ENCODE measurements at places on chromosomes 1 and 21.

DNA sequence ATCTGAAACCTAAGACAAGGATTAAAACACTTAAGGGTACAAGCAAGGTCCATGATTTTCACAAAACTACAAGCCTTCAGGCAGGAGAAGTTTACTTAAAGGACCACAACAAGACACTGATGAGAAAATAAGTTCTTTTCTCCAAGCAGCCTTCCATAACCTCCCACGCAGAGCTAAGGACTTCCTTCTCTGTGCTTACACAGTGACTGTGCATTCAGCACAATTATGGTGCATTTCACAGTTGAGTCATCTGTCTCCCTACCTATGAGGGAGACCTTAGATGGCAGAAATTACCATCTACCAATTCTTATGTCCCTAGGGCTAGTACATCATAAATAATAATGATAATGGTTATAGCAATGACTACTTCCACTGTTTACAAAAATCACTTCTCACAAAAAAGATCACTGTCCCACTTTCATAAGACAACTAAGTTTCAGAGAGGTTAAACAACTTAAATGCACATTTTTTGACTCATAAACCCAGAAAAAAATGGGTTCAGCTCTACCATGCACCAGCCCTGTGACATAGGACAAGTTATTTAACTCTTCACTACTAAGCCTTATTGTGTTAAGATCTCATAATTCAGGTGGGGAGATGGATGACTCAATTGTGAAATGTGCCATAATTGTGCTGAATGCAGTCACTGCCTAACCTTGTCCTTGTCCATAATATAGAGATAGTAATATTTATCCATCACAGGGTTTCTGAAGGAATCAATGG is 45.3 kb downstream of the TARBP1 start:
- H3K4me1 ChIP-seq: no peaks in the 10 kb centered on the region
- no peak overlapping the region for H3K4me3 ChIP-seq
- DNase-seq: no peak
- no peak overlapping the region for H3K27ac ChIP-seq
- H3K36me3 ChIP-seq: no peaks in the 10 kb centered on the region

GRCh38 chr1:100785470-100786052 is 66.0 kb downstream of the VCAM1 start:
- peaks cover 5% of the 10 kb centered on the region for H3K4me1 ChIP-seq
- H3K27me3 ChIP-seq: no peaks in the 10 kb centered on the region
- H3K27ac ChIP-seq: no peak overlapping the region

- peak overlapping the region; percentile 83 for H3K4me3 ChIP-seq
- DNase-seq: peak; percentile 31
- no peaks in the 10 kb centered on the region for H3K27me3 ChIP-seq
- H3K27ac ChIP-seq: peak overlapping the region; percentile 94
- H3K36me3 ChIP-seq: no peaks in the 10 kb centered on the region
- H3K4me1 ChIP-seq: no peaks in the 10 kb centered on the region
Observed at GRCh38 chr1:204506969-204507316, 9.3 kb upstream of the MDM4 start.

GRCh38 chr1:230315099-230315498 is 111.0 kb downstream of the PGBD5 start:
- no peaks in the 10 kb centered on the region for H3K27me3 ChIP-seq
- H3K27ac ChIP-seq: no peak overlapping the region
- no peaks in the 10 kb centered on the region for H3K4me1 ChIP-seq
- no peaks in the 10 kb centered on the region for H3K36me3 ChIP-seq
- no peak for DNase-seq
- H3K4me3 ChIP-seq: no peak overlapping the region

DNA sequence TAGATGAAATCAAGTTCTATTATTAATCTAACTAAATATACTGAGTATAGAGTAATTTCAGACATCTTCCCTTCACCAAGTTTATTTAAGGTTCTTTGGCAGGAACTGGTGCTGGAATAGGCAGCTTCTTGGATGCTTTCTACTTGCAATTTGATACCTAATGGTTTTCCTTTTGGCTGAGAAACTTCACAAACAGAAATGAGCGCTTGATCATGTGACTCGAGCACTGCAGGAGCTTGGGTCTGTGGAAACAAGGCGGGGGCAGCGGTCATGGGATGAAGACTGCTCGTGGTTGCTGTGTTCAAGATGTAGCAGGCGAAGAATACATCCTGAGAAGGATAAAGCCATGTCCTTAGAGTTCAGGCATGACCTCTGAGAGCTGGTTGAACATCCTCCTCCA is 136.8 kb downstream of the PTPRC start:
- no peaks in the 10 kb centered on the region for H3K27me3 ChIP-seq
- H3K36me3 ChIP-seq: no peaks in the 10 kb centered on the region
- H3K4me1 ChIP-seq: no peaks in the 10 kb centered on the region
- no peak overlapping the region for H3K4me3 ChIP-seq

DNA sequence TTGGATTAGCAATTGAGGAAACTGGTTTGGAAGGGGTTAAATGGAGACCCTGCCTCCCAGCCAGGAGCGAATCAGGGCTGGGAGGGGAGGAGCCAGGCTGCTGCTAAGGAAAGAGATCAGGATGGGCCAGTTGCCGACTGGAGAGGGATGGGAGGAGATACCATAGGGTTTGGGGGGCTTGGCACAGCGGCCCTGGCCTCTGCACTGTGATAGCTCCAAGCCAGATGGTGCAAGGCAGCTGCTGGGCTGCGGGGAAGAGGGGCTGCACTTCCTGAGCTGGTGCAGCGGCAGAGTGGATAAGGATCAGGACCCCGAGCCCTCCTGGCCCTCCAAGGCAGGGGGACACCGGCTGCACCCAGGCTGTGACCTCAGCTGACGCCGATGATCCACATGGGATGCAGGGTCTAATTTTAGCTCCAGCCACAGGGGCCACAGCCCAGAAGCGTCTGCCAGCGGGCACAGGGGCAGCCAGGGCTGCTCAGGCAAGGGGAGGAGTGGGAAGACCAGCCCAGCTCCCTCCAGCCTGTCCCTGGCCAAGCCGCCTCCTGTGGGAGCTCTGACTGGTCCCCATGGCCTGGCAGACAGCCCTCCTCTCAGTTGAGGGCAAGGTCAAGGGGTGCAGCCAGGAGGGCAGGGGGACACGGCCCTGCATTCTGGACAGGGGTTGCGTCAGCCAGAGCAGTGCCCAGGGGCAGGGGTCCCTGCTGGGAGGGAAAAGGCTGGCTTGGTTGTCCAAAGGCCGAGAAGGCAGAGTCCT is at the start of gene EXTL1:
Gene EXTL1 (plus strand): TSS at position 129 of the 757 bp plus-strand sequence. CDS start 872 bp downstream, outside the sequence.
- H3K4me1 ChIP-seq: peaks cover 30% of the 10 kb centered on the region
- peak within 1 kb of the TSS; percentile 42 for H3K4me3 ChIP-seq
- no peaks in the 10 kb centered on the region for H3K27me3 ChIP-seq
- no peak for DNase-seq
- no peak within 1 kb of the TSS for H3K27ac ChIP-seq

GRCh38 chr21:41706263-41706639 is 60.6 kb downstream of the RIPK4 start:
- no peak overlapping the region for H3K4me3 ChIP-seq
- no peaks in the 10 kb centered on the region for H3K36me3 ChIP-seq
- no peaks in the 10 kb centered on the region for H3K27me3 ChIP-seq
- DNase-seq: no peak
- no peaks in the 10 kb centered on the region for H3K4me1 ChIP-seq
- H3K27ac ChIP-seq: no peak overlapping the region

DNA sequence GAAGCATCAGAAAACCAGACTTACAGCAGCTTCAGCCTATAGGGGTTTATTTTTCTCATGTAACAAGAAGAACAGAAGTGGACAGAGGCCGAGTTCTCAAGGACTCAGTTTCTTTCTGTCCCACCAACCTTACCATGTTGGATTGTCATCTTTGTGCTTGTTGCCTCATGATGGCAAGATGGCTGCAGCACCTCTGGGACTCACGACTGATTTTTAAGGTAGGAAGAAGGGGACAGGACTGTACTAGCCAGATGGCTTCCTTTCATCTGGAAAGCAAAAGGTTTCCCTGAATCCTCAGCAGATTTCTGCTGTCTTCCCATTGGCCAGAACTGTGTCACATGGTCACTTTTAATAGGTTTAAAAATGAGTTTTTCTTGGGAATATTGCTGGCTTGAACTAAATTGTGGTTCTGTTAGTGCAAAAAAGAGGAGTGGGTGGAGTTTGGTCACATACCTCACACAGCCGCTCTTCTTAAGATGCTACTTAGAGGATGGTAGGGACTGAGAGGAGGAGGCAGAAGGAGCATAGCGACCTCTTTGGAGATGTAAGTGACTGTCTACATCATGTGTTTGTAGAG is 48.1 kb upstream of the ENAH start:
- H3K27ac ChIP-seq: peak overlapping the region; percentile 79
- H3K36me3 ChIP-seq: no peaks in the 10 kb centered on the region
- no peaks in the 10 kb centered on the region for H3K27me3 ChIP-seq
- peak overlapping the region; percentile 28 for H3K4me3 ChIP-seq
- DNase-seq: no peak
- H3K4me1 ChIP-seq: peaks cover 45% of the 10 kb centered on the region

- no peak overlapping the region for H3K4me3 ChIP-seq
- no peaks in the 10 kb centered on the region for H3K36me3 ChIP-seq
- H3K27me3 ChIP-seq: no peaks in the 10 kb centered on the region
Observed at GRCh38 chr1:29543586-29543985, 307.3 kb downstream of the PTPRU start.

- DNase-seq: no peak
- H3K27me3 ChIP-seq: no peaks in the 10 kb centered on the region
- peaks cover 5% of the 10 kb centered on the region for H3K4me1 ChIP-seq
- H3K4me3 ChIP-seq: no peak overlapping the region
Observed at GRCh38 chr1:33287317-33287716, 31.0 kb downstream of the ZNF362 start.

GRCh38 chr1:159937054-159937750 is 8.2 kb downstream of the IGSF9 start:
- no peaks in the 10 kb centered on the region for H3K36me3 ChIP-seq
- no peak for DNase-seq
- no peak overlapping the region for H3K4me3 ChIP-seq
- H3K27ac ChIP-seq: no peak overlapping the region
- H3K27me3 ChIP-seq: no peaks in the 10 kb centered on the region

GRCh38 chr1:150066838-150067183 is 765 bp upstream of the VPS45 start:
- H3K36me3 ChIP-seq: no peaks in the 10 kb centered on the region
- no peaks in the 10 kb centered on the region for H3K27me3 ChIP-seq
- peaks cover 24% of the 10 kb centered on the region for H3K4me1 ChIP-seq
- DNase-seq: no peak

DNA sequence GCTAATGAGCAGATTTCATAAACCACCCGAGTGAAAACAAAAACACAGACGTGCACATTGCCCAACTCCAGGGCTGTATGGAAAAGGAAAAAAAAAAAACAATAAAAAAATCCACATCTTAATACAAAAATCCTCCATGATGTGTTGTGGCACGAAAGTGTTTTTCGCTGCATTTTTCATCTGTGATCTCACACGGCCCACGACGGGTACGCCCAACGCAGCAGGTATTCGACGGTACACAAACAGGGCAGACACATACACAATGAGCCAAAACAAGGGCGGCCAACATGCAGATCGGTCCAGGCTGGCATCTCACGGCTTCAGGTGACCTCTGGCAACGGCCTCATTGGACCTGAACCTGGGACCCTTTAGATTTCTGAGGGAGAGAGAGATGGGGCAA is 31.1 kb downstream of the CASZ1 start:
- no peaks in the 10 kb centered on the region for H3K36me3 ChIP-seq
- H3K4me1 ChIP-seq: peaks cover 3% of the 10 kb centered on the region
- no peaks in the 10 kb centered on the region for H3K27me3 ChIP-seq
- no peak overlapping the region for H3K4me3 ChIP-seq
- DNase-seq: no peak
- H3K27ac ChIP-seq: no peak overlapping the region

- no peaks in the 10 kb centered on the region for H3K27me3 ChIP-seq
- no peak overlapping the region for H3K27ac ChIP-seq
- H3K36me3 ChIP-seq: no peaks in the 10 kb centered on the region
- no peak overlapping the region for H3K4me3 ChIP-seq
- no peaks in the 10 kb centered on the region for H3K4me1 ChIP-seq
Observed at GRCh38 chr1:178682886-178683285, 42.2 kb upstream of the RALGPS2 start.

GRCh38 chr1:176998183-176998795 is 166.2 kb downstream of the ASTN1 start:
- H3K4me1 ChIP-seq: no peaks in the 10 kb centered on the region
- no peaks in the 10 kb centered on the region for H3K27me3 ChIP-seq
- no peak overlapping the region for H3K27ac ChIP-seq

DNA sequence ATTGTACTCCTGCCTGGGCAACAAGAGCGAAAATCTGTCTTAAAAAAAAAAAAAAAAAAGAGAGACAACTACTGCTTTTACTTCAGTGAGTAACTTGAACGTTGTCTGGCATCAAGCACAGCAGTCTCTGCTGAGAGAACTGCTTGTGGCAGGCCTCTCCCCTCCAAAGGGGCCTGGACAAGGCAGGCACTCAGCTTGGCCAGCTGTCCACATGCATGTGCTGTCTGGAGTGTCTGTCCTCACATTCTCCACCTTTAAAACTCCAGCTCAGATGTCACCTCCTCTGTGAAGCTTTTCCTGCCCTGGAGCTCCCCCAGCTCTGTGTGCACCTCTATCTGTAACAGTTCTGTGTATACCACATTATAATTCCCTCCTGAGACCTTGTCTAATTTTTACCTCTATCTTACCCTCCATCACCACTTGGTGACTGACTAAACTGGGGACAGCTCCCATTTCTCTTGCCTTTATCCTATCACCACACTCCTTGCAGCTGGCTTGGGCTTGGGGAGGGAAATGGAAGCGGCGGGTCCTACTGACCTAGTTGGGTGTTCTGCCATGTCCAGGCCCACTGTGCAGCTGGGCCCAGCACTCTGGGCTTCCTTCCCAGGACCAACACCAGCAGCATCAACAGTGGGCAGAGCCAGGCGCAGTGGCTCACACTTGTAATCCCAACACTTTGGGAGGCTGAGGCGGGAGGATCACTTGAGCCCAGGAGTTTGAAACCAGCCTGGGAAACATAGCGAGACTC is 71.4 kb upstream of the ARTN start:
- H3K36me3 ChIP-seq: no peaks in the 10 kb centered on the region
- H3K27ac ChIP-seq: no peak overlapping the region
- no peak overlapping the region for H3K4me3 ChIP-seq
- DNase-seq: no peak

DNA sequence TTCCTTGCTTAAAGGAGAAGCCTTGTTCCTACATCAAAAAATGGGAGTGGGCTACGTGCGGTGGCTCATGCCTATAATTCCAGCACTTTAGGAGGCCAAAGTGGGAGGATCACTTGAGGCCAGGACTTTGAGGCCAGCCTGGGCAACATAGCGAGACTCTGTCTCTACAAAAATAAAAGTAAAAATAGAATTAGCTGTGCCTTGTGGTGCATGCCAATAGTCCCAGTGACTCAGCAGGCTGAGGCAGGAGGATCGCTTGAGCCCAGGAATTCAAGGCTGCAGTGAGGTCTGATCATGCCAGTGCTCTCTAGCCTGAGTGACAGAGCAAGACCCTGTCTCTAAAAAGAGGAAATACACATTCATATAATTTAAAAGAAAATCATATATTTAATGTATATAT is 127.1 kb downstream of the C1orf21 start:
- peaks cover 3% of the 10 kb centered on the region for H3K4me1 ChIP-seq
- H3K4me3 ChIP-seq: no peak overlapping the region
- no peaks in the 10 kb centered on the region for H3K27me3 ChIP-seq
- no peaks in the 10 kb centered on the region for H3K36me3 ChIP-seq

Data from thoracic aorta (tissue), 2 donors.